NCI-H2171 treated with DMSO at 0.1 percent for 48 hours (cell line): ENCODE measurements at places on chromosomes 7 and 10.

DNA sequence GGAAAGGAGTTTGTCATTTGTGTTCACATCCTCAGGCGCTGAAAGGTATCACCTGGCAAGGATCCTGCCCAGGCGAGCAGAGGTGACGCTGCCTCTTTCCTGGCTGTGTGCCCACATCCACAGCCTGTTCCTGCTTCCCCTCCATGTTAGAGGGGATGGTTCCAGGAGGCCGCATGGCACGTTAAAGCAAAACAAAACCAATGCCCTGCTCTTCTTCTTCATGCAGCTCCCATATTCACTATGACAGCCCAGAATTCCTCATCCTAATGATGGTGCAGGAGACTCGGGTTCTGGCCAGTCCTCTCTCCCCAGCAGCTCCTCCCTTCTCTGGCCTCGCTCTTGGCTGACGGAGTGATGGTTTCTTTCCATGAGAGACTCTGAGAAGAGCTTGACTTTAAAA, 678.5 kb upstream of the ANKRD30A start:
- peak; percentile 79 for DNase-seq

GRCh38 chr10:103660364-103661197, 167.1 kb downstream of the NEURL1 start:
- DNase-seq, result peak; percentile 8

DNA sequence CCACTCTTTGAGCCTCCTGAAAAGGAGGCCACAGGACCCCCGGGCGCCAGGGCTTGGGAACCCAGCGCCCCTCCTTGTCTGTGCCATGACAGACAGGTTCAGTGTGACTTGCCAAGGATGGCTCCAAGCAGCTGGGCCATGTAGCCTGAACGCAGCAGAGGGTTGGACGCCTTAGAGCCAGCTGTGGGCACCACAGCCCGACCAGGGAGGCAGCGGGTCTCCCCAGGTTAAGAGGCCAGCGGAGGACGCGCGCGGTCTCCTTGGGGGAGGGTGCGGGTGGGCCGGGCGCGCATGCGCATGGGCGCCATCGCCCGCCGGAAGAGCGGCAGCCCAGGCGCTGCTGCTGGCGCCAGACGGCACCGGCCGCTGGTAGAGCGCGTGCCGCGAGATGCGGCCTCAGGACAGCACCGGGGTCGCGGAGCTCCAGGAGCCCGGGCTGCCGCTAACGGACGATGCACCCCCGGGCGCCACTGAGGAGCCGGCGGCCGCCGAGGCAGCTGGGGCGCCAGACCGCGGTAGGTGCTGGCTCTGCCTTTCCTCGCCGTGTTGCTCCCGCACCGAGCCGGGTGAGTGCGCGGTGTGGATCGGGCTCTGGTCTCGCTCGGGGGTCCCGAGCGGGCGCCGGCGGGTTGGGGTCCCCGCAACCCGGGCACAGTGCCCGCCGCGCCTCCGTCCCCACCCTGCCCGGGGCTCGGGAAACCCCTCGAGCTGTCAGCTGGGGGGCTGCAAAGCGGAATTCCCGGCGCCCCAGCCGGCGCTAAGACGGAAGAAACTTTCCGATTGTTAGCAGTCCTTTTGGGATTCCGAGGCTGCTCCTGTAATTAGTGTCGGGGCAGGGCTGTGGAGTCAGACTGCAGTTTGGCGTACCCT, at the start of gene SLC35G1:
SLC35G1 (plus strand) TSS at position 333 of the 870 bp plus-strand sequence; CDS start at position 389, 56 bp downstream.
- peak; percentile 60 for DNase-seq

- no peak for DNase-seq
These were observed 368.3 kb downstream of the SFMBT2 start for GRCh38 chr10:7042419-7043054.
